ENCODE measurements at places on chromosomes 2 and 18.

- no peak for DNase-seq
These were observed 328.2 kb upstream of the MEX3C start for GRCh38 chr18:51525453-51526225.

DNA sequence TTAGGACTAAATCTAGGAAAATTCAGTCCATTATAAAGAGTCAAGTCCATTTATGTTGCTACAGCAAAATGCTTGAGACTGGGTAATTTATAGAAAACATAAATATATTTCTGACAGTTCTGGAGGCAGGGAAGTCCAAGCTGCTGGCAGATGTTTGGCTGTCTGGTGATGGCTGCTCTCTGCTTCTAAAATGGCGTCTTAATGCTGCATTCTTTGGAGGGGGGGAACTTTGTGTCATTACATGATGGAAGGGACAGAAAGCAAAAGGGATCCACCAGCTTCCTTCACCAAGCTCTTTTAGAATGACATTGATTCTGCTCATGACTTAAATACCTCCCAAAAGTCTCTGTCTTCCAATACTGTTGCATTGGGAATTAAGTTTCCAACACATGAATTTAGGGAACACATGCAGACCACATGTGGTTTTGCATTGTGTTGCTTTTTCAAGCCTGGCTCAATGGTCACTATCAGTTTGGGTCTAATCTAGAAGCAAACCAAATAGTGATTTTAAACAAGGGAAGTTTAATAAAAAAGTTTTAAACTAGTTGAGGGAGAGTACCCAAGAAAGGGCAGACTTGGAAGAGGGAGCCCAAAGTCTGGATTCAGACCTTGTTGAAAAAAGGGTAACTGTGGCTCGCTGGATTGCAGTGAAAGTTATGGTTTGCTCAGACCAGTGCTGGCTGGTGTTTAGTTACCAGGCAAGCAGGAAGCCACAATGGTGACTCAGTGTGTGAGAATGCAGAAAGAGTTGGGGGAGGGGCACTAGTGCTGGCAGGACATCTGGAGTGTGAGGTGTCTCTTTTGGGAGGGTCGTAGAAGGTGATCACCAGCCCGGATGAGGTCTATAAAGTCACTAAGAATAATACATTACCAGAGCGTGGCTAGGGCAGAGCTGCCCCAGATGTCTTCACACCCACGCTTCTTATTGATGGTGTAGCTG is 30.8 kb downstream of the C18orf54 start:
- peak; percentile 91 for DNase-seq

GRCh38 chr18:79356435-79356834 is 39.3 kb upstream of the NFATC1 start:
- no peak for DNase-seq

GRCh38 chr2:180322781-180323180 is 315.7 kb upstream of the CWC22 start:
- DNase-seq: no peak

DNA sequence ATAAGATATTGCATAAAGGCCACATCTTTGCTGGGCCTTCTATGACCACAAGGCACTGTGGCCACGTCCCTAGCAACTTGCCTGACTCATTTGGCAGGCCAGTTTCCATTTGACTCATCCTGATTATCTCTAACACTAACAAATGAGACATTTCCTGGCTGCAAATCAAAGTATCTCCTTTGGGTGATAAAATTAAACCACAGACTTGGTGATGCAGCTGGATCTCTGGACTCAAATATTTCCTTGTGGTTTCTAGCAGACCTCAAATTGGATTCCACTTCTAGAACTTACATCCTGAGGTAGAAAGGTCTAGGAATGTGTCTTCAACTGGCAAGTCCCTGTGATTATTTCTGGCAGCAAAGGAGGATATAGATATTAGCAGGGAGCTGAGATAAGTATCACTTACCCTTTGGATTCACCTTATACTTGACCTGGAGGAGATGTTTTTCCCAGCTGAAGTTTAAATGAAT is 167.9 kb upstream of the NXPH2 start:
- DNase-seq: peak; percentile 97

DNA sequence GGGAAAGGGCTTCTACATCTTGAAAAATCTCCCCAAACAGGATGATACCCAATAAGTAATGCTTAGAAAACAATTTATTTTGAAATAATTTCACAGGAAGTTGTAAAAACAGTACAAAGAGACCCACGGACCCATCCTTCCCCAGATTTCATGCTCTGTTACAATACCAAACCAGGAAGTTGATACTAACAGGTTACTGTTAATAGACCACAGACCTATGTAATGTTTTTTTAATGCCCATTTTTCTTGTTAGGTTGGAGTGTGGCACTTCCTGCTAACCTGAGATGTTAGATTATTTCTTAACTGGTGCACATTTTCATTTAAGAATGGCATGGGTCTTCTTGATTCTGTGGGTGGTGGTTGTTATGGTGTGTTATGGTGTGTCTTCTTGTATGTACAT is 21.4 kb upstream of the MGAT5 start:
- no peak for DNase-seq

DNA sequence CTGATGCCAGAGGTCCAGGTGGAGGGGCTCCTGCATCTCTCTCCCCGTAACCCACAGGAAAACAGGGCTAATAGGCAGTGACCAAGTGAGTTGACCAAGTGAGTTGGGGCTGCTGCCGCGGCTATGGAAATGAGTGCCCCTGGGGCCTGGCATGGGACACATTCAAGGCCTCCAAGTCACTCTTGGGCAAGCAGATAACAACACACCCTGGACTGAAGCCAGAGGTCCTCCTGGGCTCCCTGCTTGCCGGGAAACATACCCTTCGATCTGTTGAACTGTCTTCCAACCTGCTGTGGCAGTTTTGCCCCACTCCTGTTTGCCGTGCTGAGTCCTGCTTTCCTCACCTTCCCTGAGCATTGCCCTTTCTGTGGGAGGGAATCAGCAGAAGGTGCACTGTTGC is 89.2 kb downstream of the LIPG start:
- no peak for DNase-seq

DNA sequence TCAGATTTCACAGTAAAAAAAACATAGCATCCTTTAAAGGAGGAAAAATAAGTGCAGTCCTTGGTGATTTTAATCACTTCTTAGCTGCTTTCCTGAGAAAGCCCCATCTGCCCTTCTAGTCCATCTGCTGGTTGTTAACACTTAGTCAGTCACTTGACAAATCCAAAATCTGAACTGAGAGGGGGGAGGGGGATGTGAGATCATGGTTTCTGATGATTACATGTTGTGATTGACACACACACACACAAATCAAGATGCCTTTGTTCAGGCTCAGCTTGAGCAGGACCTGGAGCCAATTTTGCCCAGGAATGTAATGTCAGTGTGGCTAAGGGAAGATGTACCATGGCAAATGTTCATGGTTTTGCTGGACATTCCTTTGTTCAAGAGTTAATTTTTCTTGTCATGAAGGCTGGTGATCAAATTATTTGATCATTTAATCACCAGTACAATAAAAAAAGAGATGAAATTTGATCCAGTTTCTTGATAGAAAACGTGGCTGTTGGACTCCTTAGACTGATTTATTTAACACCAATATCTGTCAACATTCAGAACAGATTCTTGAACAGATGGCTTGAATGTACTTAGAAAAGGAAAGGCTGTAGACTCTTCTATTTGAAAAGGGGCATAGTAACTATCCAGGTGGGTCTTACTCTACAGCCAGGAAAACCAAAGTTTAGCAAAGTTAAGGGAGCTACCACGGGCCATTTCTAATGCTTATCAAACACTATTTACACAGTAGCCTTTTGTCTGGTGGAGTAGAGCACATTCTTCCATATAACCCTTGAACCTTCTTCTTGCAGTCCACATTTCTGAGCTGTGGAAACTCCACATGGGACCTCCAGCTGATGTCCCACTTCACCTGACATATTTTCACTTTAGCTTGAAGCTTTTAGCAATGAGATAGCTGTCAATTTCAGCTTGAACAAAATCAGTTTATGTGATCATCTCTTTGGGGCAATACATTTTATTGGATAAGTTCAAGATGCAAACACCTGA is 408.7 kb downstream of the PIK3C3 start:
- no peak for DNase-seq

GRCh38 chr2:23449413-23449812 is 64.4 kb downstream of the KLHL29 start:
- no peak for DNase-seq

DNA sequence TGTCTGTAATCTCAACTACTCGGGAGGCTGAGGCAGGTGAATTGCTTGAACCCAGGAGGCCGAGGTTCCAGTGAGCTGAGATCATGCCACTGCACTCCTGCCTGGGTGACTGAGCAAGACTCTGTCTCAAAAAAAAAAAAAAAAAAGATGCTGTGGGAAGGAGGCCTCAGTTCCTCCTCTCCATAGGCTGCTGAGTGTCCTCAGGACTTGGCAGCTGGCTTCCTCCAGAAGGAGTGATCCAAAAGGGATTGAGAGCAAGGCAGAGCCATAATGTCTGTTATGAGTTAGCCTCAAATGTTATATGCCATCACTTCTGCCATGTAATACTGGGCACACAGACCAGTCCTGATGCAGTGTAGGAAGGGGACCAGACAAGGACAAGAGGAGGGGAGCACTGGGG is 6.6 kb upstream of the NPC1 start:
- DNase-seq: no peak

- no peak for DNase-seq
These were observed 161.0 kb downstream of the HDAC4 start for GRCh38 chr2:239239607-239240413.

DNA sequence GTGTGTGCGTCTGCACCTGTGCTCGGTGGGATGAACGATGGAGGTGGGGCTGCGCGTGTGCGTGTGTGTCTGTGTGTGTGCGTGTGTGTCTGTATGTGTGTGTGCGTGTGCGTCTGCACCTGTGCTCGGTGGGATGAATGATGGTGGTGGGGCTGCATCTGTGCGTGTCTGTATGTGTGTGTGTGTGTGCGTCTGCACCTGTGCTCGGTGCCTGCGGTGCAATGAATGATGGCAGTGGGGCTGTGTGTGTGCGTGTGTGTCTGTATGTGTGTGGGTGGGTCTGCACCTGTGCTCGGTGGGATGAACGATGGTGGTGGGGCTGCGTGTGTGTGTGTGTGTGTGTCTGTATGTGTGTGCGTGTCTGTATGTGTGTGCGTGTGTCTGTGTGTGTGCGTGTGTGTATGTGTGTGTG is 48.5 kb upstream of the CTDP1 start:
- no peak for DNase-seq

DNA sequence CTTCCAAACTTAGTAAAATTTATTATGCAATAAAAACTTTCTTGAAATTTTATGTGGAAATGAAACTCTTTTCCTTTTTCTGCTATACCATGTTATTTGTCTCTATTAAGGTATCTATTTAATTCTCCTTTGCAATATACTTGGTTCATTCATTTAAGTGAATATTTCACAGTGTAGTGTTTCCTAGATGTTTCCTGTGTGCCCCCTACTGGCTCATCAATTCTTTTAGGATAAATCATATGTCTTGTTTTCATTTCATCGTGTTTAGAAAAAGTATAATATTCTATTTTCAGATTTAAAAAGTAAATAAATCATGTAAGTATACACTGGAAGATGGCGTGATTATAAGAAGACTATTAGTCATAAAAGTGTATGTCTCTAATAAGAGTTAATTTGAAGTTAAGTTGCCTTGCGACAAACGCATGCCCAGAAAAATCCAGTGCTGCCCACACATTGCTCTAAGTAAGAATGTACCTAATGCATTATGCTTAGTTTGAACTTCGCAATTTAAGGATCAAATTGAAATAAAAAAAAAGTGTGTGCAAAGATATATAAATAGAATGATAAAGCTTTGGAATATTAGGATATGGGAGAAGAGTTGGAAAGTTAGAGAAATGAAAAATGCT is 525.4 kb downstream of the KCNJ3 start:
- no peak for DNase-seq

DNA sequence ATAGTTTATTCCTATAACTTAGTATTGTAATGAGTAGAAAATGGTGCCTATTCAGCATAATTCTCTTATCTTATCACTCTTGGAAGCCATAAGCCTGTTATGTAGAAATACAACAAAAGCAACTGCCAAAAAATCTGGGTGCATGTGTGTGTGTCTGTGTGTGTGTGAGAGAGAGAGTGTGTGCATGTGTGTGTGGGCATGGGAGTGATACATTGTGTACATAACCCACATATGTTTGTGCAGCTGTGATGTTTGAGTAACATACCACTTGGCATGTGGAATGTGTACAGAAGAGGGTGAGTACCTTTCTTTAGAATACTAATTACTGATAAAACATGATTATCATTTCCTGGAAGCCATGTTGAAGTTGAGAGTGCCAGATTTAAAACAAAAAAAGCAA is 642.3 kb upstream of the SYT4 start:
- DNase-seq: peak; percentile 16

GRCh38 chr2:63041592-63041991 is 9.0 kb upstream of the OTX1 start:
- no peak for DNase-seq

DNA sequence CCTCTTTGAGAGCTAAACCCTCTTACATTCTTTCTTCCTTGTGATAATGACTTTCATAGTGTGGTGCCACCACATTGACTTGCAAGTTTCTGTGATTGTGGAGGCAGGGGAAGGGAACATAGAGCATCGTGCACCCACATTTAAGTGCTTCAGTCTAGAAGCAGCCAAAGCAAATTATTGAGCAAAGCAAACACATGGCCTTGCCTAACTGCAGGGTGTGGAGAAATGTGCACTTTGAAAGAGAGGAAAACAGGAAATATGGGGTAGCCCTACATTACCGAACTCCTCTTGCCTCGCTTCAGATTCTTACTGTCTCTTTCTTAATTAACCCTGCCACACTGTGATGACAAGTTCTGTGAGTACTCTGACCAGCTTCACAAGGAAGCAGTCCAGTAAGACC is 814.6 kb downstream of the SLC4A3 start:
- no peak for DNase-seq

DNA sequence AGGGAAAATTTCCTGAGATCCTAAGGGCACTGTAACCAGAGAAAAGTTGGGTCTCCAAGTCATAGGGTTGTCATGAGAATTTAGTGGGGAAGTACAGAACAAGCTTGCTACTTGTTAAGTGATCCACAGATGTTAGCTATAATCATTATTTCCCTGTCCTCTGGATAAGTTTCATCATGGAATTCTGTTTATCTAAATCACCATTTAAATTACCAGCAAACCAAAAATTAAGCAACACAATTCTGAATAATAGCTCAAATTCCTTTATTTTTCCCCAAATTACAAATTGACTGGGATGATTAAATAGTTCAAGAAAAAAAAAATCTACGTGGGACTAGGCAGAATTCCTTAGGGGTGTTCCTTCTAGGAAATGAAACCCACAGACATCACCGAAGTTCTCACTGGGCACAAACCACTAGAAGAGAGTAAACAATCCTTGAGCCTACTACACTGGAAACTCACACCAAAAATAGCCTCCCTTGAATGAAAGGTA is 159.5 kb downstream of the COL6A3 start:
- DNase-seq: peak; percentile 19

DNA sequence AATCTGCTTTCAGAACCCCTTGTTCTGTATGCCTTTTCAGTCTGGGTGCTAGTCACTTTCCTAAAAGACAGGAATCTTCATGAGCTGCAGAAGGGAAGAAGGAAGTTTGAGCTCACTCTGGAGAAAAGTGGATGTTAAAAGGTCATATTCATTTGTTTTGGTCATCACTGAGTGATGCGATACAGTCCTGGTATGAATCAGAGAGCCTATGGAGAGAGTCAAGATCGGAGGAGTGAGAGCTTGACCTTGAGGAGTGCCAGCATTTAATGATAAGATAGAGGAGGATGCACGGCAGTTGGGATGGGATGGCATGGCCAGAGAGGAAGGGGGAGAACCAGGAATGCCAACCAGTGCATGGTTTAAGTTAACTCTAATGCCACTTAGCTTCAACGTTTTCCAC is 19.6 kb downstream of the USP39 start:
- no peak for DNase-seq

Measured in brain microvascular endothelial cell (primary cell).